ENCODE measurements at places on chromosomes 13 and 19. TPM values are rescaled to one million over a fixed set of nuclear protein-coding genes. Genes with fewer than 3 reads are reported as not detected.

Gene CLEC17A
- polyA plus RNA-seq: not detected

- H3K4me3 ChIP-seq: no peak overlapping the region
- peaks cover 34% of the 10 kb centered on the region for H3K36me3 ChIP-seq
- H3K27me3 ChIP-seq: no peaks in the 10 kb centered on the region
- DNase-seq: peak; percentile 64
- H3K27ac ChIP-seq: peak overlapping the region; percentile 99
These were observed 5.1 kb downstream of the CIC start for GRCh38 chr19:42274065-42274682.

DNA sequence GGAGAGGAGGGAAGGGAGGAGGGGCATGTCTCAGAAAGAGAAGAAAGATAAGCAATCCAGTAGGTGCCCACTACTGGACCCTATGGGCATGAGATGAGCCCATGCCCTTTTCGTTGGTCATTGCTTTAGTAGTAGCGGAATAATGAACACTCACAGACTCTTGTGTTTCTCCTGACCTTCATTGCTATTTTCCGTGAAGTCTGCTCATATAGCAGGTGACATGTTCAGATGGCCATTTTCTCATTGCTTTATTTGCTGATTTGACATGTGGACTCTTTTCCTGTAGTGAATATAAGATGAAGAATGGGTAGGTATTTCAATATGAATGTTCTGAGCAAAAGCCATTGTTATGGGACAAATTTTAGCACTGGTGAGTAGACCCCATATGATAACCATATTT is 16.4 kb downstream of the WDFY2 start:
- DNase-seq: no peak
- no peak overlapping the region for H3K4me3 ChIP-seq
- no peak overlapping the region for H3K27ac ChIP-seq
- no peaks in the 10 kb centered on the region for H3K36me3 ChIP-seq

- no peak for DNase-seq
- no peak overlapping the region for H3K27ac ChIP-seq
- H3K4me1 ChIP-seq: no peaks in the 10 kb centered on the region
- H3K4me3 ChIP-seq: no peak overlapping the region
These were observed 603.7 kb downstream of the UQCRFS1 start for GRCh38 chr19:28609091-28609755.

DNA sequence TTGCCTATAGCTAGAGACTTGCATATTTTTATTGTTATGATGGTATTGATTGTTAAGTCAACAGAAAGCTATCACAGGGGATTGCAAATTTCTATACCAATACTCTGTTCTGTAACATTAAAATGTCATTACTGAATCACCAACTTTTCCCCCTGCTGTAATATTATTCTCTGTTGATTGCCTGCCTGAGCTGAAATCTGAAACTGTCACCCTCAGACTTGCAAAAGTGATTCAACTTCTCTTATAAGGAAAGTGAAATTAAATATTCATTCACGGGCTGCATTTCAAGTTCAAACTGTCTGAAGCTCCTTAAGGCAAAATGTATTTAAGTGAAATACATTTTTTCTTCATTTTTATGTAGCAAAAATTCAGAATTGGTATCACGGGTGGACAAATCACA is 723.2 kb downstream of the PCDH9 start:
- no peaks in the 10 kb centered on the region for H3K27me3 ChIP-seq
- no peak overlapping the region for H3K4me3 ChIP-seq
- no peak overlapping the region for H3K27ac ChIP-seq
- no peaks in the 10 kb centered on the region for H3K36me3 ChIP-seq
- H3K4me1 ChIP-seq: no peaks in the 10 kb centered on the region

Data from sigmoid colon (tissue), 7 donors.